Fibroblast of pulmonary artery (primary cell): ENCODE measurements at places on chromosomes 2 and 18.

GRCh38 chr2:85851253-85852151, 37.3 kb downstream of the ST3GAL5 start:
- no peak for DNase-seq

GRCh38 chr2:233047206-233047605, 12.9 kb upstream of the INPP5D start:
- DNase-seq, result no peak

DNA sequence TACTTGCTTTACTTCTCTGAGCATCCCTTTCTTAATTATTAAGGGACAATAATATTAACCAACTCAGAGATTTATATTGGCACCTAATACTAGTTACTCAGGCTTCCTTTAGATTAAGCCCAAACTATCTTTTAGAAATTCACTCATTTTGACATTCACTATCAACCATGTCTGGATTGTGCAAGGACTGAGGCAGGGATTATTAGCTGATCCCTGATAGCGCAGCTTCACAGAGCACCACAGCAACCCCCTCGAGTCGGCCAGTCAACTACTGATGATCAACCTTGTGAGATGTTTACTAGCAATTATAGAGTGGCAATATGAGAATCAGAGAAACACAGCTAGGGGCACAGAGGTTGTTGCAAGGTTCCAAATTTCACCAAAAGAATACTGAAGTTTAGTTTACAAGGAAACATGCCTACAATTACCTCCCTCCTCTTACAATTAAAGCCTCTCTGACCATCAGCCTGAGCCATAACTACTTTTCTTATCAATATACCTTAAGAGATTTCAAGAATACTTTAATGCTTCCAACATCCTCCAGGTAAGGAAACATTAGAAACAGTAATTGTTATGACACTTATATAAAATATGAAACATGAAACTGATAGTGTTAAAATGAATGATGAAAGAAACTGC, 191.6 kb downstream of the TCF4 start:
- no peak for DNase-seq

DNA sequence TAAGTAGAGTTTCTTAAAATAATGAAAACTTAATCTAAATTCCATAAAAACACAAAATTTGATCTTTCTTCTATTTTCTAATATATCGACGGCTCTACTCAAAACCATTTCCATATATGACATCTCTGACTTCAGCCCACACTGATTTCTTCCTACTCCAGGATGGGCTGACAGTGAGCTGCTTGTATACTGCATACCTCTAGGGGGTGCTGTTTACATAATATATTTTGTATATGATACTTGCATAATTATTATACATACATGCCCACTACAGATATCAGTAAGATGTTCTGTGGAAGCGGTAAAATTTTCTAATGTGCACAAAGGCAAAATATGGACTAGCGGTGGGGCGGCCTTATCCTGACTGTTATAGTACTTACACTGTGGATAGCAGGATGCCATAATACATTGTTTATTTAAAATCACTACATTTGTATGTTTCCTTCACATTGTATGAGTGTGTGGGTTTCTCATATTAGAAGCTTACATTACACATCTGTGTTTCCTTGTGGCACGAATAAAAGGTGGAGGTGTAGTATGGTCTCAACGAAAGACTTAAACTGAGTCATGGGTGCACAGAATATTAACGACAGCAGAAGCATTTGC, 66.1 kb upstream of the NXPH2 start:
- peak; percentile 35 for DNase-seq

DNA sequence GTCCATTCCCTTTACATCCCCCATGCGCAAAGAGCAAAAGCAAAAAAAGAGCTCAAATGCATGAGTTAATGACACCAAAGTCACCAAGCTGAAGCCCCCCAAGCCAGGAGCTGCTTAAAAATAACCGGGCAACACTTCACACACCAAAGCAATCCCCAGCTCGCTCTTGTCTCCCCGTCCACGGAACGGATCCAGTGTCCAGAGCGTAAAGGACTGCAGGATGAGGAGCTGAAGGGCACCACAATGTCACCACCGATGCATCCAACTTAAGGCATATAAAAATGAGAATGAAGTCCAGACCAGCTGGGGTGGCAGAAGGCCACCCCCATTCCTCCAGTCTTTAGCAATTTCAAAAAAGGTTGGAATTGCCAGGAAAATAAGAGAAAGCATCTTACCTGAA, 8.7 kb downstream of the SMAD7 start:
- no peak for DNase-seq

- DNase-seq, result peak; percentile 59
These were observed 568.3 kb downstream of the LRRTM4 start for GRCh38 chr2:76953733-76954347.

GRCh38 chr2:82730811-82731210, 1728.3 kb downstream of the SUCLG1 start:
- no peak for DNase-seq

DNA sequence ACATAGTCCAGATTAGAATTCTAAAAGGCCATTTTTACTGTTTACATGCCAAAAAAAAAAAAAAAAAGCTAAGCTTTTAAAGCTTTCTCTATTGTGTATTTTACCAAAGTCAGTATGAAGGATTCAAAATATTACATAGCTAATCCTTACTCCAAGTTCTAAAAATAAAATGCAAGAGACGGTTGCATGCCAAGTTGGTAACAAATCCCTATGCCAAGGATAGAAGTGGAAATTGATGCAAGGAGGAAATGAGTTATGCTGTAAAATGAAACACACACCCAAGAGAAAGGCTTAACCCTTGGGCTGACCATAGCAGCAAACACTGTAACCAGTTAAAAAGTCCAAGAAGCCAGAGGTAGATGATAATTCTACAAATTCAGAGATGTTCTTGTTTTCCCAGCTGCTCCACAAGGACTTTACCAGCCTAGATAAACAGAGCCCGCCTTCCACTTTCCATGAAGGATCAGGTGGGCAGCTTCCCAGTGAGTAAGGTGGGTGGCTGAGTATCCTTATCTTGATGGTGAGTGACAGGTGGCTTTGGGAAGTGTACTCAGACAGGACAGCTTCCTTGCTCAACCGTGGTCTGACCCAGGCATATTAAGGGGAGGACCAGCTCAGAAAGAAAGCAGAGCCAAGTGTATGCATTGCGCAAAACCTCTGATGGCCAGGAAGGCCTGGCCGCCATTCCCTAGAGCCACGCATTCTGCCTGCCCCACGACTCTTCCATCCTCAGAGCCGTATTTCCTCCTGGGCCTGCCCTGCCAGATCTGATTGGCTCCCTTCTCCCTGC, 34.4 kb downstream of the ATP8B1 start:
- DNase-seq, result peak; percentile 80

DNA sequence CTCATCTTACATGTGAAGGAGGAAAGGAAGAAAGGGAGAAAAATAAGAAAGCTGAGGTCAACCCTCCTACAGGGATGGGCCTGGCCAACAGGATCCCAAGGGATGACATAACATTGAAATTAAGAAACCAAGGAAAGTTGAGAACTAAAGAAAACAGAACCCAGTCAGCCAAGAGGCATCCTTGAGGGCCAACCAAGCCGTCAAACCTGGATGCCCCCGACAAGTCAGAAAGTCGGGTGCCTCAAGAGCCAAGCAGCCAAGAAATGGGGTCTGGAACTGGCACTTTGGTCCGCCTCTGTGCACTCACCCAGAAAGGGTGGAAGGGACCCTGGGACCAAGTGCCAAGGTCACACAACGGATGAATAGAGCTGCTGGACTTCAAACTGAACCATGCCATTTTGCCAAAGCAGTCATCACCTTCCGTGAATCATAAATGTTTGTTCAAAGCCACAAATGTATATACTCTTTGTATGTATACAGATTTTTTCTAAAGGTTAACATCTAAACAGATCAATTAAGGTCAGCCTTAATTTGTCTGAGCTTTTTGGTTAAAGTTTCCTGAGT, 27.0 kb upstream of the PTPN4 start:
- no peak for DNase-seq

DNA sequence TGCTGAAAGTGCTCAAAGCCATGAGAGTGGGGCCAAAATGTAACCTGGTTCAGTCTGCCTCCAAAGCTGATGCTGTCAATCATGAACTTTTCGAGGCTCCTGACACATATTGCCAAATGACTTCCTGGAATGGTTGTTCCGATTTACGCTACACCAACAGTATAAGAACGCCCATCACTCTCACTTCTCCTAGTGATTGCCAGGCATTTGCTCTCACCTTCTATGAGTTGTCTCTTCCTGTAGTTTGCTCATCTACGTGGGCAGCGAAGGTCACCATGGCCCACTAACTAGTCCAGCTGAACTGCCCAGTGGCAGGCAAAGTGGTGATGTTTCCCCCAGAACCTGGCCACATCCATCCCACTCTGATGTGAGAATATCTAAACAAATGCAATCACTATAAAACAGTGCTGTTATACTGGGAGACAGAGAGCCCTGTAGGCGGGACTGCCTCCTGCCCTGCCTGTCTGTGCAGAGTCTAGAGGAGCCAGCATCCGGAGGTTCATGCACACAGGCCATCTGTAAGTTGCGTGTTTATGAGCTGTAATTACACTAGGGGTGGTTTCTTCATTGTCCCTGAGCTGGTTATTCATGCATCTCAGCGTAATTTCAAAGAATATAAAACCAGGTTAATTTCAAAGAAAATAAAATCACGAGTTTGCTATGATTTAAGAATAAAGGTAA, 8.8 kb upstream of the CABLES1 start:
- DNase-seq, result peak; percentile 21

DNA sequence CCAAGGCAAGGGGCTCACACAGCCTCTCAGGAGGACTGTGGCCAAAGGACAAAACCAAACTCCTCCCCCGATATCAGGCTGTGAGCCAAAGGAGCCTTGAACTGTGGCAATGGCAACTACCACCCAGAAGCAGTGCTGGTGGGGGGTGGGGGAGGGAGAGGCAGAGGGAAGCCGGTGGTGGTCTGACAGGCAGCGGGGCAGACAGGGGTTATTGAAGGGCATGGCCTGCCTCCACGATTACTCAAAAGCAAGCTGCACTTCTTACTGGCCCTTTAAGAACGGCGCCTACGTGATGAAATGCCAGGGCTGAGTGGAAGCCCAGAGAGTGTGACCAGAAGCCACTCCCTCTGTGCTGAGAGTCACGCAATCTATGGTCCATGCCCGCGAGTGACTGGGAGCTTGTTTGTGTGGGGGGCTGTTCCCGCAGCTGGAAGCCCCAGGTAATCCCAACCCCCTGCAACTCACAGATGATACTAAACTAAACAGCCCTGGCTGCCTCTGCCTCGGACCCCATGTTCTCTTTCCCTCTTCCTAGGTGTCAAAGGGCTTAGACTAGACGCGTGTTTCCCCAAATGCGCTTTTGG, 128.2 kb upstream of the CXCR4 start:
- DNase-seq, result peak; percentile 38

GRCh38 chr2:211248841-211249240, 692.4 kb downstream of the CPS1 start:
- no peak for DNase-seq

DNA sequence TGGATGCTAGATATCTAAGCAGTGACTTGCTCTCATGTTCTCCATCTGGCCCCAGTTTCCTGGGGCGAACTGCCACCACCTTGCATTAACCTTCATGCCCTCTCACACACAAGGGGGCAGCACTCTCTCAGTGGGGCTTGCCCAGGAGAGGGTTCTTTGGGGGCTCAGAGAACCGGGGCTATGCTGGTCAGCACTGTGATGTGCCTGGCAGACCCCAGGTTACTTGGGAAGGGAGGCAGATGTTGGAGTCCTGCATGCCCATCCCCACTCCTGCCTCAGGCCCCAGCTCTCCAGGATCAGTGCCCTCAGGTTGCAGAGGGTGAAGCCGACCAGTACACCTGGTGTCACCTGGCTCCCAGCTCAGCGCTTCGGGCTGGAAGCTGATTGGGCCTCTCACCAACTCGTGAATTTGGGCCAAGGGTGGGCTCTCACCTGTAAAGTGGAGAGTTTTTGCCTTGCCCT, 396.2 kb upstream of the HS6ST1 start:
- no peak for DNase-seq

- no peak for DNase-seq
These were observed 6.5 kb upstream of the TMEM182 start for GRCh38 chr2:102755284-102755683.

GRCh38 chr2:54665436-54665856, 58.0 kb upstream of the EML6 start:
- DNase-seq, result peak; percentile 80

- DNase-seq, result no peak
These were observed 91.4 kb downstream of the LDLRAD4 start for GRCh38 chr18:13309748-13310670.
